ENCODE measurements at places on chromosomes 3 and 15. TPM values are rescaled to one million over a fixed set of nuclear protein-coding genes. Genes with fewer than 3 reads are reported as not detected.

KNG1 gene
- 0.52 TPM for total RNA-seq

DNA sequence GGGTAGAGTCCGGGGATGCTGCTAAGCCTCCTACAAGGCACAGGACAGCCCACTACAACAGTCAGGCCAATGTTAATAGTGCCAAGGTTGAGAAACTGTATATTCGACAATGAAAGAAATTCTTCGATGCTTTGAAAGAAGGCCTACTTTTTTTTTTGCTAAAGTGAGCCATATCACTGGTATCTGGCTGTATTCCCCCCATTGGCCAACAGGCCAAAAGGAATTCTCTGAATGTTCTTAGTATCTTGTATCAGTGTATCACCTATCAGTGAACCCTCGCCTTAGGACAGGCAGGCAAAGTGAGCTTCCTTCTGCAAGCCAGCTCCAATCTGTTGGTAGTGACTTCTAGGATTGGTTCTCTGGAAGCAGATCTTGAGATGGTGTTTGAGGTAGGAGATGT lies 74.2 kb downstream of the SNTN start:
- no peak for DNase-seq

TMEM108 gene
- total RNA-seq, result 0.07 TPM

P2RY13 gene
- 0.66 TPM for total RNA-seq

DNA sequence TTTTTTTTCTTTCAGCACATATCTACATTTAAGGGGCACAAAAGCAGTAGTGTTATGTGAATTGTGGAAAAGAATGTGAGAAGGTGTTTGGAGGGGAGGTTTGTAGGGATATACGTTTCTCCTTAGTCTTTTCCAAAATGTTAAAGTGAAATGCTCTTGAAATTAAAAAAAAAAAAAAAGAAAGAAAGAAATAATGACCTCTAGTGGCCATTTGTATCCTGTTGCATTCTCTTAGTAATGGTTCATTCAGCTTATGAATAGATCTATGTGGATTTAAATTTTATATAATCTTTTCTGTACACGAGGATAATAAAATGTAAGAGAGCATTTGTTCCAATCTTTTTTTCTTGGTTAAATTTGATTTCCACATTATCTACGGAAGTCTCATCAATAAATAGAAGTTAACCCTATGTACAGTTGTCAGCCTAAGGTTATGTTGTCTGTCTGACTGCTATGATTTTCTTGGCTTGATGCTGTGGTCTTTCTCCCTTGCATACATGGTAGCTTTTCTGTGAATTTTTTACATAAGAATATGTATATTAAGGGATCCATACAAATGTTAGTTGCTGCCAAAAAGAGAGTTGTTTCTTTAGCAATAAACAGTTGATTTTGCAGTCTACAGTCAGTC lies 1.7 kb downstream of the P2RY13 start:
- no peak for DNase-seq

- no peak for DNase-seq
These were observed 33.1 kb downstream of the PYGO1 start for GRCh38 chr15:55555089-55555488.

DNA sequence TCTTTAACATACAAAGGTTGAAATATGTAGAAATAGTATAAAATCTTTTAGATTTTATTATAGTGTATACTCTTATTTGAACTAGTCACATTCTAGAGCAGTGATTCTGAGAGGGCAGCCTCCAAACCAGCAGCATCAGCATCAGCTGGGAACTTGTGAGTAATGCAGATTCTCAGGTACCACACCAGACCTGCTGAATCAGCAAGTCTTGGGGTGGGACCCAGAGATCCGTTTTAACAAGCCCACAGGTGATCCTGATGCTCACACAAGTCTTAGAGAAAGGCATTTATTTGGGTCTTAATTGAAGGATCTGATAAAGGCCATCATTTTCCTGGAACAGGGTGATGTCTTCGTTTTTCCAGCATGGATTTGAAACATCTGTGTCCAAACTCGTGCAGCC lies 159.0 kb upstream of the NUDT16 start:
- no peak for DNase-seq

DNA sequence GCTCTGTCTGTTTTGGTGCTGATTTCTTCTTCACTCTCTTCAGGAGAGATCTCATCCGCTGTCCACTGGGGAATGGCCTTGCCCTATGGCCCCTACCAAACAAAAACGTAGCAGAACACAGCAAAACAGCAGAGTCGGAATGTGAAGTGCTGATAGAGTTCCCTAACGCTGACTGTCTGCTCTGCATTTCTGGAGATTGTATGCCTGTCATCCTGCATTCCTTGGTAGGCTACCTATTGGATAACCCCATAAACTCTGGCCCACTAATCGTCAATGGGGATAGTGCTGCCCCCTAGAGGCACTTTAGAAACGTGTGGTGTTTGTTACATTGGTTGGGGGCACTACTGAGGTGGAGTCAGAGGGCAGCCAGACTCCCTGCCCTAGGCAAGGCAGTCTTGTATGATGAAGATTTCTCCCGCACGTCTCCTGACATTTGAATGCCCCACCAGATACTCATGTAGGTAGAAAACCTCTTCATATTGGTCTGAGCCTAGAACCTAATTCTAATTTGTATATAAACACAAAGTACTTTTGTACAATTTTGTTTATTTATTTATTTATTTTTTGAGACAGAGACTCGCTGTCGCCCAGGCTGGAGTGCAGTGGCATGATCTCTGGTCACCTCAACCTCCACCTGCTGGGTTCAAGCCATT lies 15.6 kb upstream of the MAGEF1 start:
- peak; percentile 60 for DNase-seq

DNA sequence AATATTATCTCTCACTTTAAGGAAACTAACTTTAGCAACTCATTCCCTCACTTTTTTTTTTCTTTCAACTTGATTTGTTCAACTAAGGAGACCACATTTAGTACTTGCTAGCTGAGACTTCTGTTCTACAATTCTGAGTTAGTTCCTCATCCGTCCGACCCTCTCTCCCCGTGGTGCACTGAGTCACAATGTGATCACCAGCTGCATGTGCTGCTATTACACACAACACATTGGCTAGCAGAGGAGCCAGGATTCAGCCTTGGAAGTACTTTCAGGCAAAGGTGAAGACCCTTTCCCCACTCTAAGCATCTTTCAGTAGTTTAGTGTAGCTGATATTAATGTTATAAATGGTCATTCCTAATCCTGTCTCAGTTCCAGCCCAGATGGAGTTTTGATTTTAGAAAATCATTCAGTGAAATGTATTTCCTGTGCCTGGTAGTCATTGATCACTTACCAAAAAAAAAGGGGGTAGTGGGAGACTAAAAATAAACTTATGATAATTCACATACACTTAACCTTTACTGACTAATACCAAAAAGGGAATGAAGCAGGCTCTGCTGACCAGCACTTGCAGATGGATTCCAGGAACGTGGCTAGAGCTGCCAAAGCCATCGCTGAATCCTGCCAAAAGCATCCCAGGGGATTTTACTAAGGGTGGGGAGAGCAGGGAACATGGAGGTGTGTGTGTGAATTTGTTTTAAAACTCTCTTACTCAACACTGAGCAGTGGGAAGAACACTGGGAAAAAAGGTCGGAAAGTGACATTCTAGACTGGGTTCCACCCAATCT lies 424.8 kb downstream of the LPP start:
- DNase-seq, result peak; percentile 74

SNURF gene
- total RNA-seq, result 36.6 TPM

TSPAN3 gene
- 140 TPM for total RNA-seq

UROC1 gene
- 0.32 TPM for total RNA-seq

TRANK1 gene
- total RNA-seq, result 27.4 TPM

CLDN11 gene
- total RNA-seq, result 76.6 TPM

- DNase-seq, result no peak
These were observed 73.0 kb upstream of the PROK2 start for GRCh38 chr3:71857956-71858355.

DNA sequence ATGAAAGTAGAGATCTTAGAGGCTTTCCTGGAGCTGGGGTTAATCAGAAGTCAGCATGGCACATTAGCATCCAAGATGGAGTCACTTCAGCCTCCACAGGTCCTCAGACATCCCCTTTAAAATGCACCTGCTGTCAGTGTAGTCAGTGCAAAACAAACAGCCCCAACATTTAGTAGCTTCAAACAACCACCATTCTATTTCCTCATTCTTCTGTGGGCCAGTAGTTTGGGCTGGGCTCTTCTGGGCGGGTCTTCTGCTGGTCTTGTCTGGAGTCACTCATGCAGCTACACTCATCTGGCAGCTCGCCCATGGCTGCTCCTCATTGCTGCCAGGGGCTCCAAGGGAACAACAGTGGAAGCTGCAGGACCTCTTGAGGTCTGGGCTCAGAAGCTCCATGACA lies 99.9 kb downstream of the TLE3 start:
- no peak for DNase-seq

DNA sequence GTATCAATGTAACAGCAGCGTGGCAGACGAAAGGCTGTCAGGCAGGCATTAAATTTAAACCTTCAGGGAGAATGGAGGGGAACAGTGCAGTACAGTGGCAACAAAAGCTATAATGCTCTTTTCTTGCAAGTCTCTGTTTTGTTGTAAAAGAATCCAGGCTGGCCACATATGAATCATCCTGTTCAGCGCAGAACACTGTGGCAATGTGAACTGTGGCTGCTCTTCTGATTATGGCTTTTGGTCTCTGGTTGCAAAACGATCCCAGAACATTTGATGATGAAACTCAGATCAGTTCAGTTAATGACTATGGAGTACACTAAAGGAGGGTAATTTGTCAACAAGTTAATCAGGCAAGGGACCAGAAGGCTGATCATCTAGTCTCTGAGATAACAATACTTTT lies 219.7 kb upstream of the SGO1 start:
- DNase-seq, result no peak

DNA sequence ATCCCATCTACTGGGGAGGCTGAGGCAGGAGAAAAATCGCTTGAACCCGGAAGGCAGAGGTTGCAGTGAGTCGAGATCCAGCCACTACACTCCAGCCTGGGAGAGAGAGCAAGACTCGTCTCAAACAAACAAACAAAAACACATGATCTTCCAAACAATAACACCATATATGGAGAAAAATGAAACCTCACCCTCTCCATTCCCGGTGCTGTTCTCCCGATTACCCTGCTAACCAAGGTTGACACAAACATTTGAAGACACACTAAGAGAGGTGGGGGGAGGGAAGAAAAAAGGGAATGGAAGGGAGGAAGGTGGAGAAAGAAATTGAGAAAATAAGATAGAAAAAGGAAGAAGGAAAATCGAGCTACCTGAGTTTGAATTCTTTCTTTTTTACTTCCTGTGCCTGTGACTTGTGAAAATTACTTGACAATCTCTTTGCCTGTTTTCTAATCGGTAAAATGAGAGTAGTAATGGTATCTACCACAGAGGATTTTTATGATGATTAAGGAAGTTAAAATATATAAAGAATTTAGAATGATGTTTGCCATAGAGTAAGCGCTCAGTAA lies 1.1 kb upstream of the PLSCR2 start:
- DNase-seq, result no peak

DNA sequence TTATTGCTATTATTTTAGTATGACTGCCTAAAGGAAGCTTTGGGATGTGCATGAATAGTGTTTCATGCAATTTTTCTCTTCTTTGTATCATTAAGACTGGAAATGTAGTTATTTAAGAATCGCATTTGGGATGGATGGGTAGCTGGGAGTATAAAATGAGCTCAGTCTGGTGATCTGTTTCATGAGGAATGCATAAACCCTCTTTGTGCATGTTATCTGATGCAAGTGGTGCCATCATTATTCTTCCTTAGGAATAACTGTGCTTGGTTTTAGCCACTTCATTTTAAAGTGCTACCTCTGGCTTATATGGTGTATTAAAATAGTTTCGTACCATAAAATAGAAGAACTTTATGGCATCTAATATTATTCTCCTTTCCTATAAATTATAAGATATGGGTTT lies 535.6 kb downstream of the GRM7 start:
- no peak for DNase-seq

AGBL1 gene
- not detected for total RNA-seq

DNA sequence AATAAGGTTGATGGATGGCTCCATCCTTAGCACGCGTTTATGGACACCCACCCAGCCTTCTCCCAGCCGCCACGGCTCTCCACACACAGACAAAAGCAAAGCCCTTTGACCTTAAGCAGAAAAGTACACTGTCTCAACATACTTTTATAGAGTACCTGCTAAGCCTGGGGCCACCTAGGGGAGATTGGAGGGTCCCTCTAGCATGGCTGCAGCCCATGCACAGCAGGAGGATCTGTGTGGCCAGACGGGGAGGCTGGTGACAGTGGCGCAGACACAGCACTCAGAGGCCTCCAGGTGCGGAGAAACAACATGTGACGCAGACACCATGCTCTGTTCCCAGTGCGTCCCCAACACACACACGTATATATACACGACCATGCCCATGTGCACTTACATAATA lies 174.9 kb downstream of the XXYLT1 start:
- DNase-seq, result no peak

B3GALNT1 gene
- 31.0 TPM for total RNA-seq

All from ovary (tissue), 10 donors.